ENCODE measurements at places on chromosomes 1 and 21.

GRCh38 chr1:23824711-23825075 is 536 bp downstream of the HMGCL start:
- no peak for DNase-seq

DNA sequence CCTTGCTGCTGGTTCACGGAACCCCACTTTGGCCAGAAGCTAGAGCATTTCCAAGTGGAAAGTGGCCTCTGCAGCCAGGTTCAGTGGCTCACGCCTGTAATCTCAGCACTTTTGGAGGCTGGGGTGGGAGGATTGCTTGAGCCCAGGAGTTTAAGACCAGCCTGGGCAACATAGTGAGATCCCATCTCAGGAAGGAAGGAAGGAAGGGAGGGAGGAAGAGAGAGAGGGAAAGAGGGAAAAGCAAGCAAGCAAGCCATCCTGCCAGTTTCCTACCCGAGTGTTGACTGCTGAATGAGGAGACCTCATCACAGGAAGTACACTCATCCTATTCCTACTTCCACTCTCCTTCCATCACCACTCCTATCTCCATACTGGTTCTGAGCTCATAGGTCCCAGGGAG is 12.8 kb upstream of the KLF17 start:
- DNase-seq: no peak

- no peak for DNase-seq
Observed at GRCh38 chr1:227709451-227709850, 25.7 kb downstream of the JMJD4 start.

GRCh38 chr1:233897325-233898162 is 6.9 kb upstream of the SLC35F3 start:
- no peak for DNase-seq

DNA sequence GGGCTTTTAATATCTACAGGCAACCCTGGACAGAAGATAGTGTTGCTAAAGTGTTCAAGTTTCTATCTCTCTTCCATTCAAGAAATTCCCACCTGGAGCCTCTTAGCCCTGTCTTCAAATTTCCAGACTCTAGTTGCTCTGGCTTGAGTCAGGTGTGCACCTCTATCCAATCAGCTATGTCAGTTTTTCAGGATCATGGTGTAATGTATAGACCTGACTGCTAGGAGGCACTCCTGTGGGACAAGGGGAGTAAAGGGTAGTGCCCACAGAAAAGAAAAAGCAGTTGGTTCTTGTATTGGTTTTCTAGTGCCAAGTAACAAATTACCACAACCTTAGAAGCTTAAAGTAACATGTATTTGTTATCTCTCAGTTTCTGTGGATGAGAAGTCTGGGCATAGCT is 6.2 kb upstream of the ZRANB2 start:
- DNase-seq: no peak

GRCh38 chr1:232084584-232085223 is 458.1 kb downstream of the DISC1 start:
- DNase-seq: no peak

DNA sequence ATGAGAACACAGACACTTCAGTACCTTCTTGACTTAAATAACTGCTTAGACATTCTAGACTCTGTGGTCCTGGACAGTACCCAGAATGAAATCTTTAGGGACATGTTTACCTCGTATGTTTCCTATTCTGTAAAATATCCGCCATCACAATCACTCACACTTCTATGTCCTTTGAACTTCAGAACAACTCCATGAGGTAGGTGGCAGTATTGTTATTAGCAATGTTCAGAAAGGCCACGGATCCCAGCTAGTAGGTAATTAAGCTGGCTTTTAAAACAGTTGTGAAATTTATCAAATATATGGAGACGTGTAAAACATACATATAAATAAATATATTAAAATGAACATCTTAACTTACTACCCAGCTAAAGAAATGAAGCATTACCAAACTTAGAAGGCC is 83.4 kb downstream of the CACHD1 start:
- no peak for DNase-seq

DNA sequence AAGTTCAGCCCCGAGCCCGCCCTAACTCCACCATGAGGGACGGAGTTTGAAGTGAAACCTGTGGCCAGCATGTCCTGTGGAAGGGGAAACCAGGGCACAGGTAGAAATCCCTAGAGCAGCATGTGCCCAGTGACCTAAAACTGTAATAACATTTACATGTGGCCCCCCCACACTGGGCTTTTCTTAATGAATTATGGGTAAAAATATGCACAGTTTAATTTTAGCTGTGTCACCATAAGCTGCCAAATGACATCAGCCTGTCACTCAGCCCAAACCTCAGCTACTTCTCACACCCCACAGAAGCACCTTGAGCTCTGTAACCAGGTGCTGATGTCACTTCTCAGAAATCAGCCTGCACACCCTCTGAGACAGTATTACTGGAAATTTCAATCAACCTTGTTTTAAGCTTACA is 50.0 kb upstream of the SLC19A1 start:
- DNase-seq: no peak

DNA sequence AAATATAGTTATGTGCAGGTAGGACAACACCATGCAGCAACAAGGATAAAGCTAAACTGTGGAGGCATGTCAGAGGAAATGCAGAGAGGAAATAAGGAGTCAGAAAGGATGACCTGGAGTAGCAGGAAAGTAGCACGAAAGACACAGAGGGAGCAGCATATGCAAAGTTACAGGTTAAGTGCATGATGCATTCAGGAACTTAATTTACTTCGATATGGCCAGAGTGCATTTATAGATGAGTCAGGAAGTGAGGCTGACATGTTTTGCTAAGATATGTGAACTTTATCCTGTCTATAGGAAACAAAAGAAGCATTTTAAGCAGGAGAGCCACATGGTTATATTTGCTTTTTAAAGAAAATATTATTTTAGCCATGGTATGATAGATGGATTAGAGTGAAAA is 15.4 kb upstream of the MUTYH start:
- DNase-seq: no peak

GRCh38 chr1:85450832-85451231 is 14.1 kb downstream of the DDAH1 start:
- DNase-seq: no peak

GRCh38 chr1:15031251-15031933 is 122.2 kb upstream of the TMEM51 start:
- DNase-seq: no peak

DNA sequence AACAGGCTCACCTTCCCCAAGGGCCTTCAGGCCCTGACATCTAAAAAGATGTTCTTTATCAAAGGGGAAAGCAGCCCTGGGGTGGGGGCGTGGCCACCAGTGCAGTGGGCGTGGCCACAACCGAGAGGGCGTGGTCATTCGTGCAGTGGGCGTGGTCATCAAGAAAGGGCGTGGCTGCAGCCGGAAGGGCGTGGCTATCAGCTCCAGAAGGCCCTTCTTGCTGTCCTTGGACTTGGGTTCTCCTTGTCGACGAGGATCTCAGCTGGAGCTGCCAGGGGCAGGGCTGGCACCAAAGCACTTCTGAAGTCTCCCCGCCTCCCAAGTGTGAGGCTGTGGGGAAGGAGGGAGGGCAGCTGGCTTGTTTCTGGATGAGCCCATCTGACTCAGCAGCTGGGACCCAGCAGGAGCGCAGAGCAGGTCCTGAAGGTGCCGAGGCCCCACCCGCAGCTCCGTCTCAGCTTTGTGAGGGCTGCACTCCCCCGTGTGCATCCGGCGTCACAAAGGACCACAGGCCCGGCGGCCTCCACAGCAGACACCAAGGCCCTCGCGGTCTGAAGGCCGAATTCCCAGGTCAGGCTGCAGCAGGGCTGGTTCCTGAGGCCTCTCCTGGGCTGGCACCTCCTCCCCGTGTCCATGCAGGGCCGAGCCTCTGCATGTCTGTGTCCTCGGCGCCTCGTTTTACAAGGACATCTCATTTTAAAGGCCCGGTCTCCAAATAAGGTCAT is 12.8 kb downstream of the PDE9A start:
- DNase-seq: no peak

DNA sequence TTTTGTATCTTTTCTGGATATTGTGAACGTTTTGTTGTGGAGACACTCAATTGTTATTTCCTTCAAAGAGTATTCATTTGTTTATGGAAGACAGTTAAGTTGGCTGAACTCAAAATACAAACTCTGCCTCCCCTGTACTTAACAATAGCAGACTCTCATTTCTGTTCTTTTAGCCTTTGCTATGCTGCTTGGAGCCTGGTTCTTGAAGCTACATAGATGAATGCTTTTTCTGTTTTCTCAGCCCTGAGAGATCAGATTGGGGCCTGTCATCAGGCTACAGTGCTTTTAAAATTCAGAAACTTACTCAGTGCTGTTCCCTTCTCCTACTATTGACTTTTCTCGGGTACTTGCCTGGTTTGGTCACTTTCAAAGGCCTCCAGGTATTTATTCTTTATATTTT is 215.7 kb upstream of the LYPLAL1 start:
- no peak for DNase-seq

- DNase-seq: no peak
Observed at GRCh38 chr1:41330588-41331545, 30.4 kb upstream of the FOXO6 start.

Data from SIG-M5 (cell line).